ENCODE measurements at places on chromosomes 16 and 17.

DNA sequence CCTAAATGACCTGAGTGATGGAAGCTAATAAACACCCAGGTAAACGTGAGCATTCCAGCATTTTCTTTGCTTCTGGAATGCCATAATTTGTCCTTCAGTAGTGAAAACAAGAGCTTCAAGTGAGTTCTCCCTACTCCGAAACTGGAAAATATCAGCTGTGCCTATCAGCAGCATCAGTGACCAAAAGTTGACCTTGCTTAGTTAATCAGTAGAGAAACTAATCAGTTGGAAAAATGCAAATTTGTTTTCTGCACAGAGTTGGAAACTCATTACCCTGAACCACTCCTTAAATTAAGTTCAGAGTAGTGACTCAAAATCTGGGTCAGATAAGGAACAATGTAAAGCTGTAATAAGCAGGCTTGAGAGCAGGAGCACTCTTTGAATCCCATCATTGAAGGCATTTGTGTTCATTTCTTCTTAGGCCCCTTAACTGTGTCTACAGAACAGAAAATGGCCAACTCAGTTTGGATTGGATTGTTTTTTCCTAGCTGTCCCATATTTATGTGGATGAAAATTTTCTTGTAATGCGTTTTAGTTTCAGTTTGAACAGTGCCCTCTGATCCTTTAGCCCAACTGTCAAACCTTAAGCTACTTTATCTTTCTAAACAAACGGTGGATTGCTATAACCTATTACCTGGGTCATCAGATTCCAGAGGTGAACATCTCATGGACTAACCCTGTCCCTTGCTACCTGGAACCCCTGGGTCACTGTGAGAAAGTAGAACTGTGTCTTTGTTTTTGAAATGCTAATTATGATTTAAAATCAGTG lies 290.4 kb downstream of the TOX3 start:
- DNase-seq = no peak

- no peak for DNase-seq
These were observed 98.8 kb upstream of the MED13 start for GRCh38 chr17:62163847-62164246.

- no peak for DNase-seq
These were observed 975 bp downstream of the CFAP20 start for GRCh38 chr16:58128181-58128631.

DNA sequence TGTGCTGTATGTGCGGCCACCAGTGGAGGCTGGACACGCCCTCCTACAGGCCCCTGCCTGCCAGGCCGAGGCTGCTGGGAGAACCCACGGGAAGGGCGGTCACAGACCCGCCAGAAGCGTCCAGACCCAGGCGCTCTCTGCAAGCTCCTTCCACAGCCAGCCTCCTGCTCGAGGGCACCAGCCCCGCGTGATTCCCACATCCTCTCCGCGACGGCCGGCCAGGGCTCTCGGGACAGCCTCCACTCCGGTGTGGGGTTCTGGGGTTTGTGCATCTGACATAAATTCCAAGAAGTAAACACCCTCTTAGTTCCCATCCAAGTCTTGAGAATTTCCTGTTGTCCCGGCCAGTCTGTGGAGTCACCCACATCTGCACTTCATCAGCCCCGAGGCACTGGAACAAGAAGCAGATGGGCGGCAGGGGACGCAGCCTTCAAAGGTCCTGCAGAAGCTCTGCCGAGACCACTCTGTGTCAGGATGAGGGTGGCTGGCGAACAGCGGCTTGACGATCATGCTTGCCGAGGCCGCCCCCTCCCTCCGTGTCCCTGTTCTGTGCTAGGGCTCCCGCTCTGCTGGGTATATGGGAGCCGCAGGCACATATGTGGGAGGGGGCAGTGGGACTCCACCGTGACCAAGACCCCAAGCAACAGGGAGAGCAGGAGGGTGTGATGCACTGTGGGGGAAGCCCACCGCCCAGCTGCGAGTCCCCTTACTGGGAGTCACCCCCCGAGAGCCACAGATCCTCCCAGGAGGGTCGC lies 2.4 kb upstream of the TMEM204 start:
- DNase-seq = no peak

GRCh38 chr16:65950211-65950610 lies 416.3 kb upstream of the CDH5 start:
- DNase-seq = no peak

DNA sequence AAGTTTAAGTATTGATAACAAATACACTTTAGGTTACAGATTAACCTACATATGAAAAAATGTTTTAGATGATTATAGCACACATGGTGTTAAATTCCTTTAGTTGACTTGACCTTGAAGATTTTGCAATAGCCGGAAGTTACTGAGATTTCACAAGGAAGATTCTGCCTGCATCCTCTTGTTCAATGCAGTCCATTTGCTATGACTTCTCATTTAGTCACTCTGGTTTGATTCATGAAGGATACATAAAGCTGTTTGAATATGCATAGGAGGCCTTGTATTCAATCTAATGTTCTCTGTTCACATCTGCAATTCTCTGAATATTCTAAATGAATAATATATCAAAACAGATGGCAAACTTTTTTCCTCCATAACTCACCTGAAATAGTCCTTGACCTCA lies 870.2 kb upstream of the GOT2 start:
- DNase-seq = no peak

GRCh38 chr17:76416899-76417298 lies 32.5 kb downstream of the SPHK1 start:
- DNase-seq = no peak

- no peak for DNase-seq
These were observed 84.6 kb downstream of the N4BP1 start for GRCh38 chr16:48525201-48526057.

- no peak for DNase-seq
These were observed 60.2 kb upstream of the ZNF469 start for GRCh38 chr16:88322500-88322970.

- DNase-seq = no peak
These were observed 41.7 kb downstream of the ANKRD11 start for GRCh38 chr16:89448656-89449055.

DNA sequence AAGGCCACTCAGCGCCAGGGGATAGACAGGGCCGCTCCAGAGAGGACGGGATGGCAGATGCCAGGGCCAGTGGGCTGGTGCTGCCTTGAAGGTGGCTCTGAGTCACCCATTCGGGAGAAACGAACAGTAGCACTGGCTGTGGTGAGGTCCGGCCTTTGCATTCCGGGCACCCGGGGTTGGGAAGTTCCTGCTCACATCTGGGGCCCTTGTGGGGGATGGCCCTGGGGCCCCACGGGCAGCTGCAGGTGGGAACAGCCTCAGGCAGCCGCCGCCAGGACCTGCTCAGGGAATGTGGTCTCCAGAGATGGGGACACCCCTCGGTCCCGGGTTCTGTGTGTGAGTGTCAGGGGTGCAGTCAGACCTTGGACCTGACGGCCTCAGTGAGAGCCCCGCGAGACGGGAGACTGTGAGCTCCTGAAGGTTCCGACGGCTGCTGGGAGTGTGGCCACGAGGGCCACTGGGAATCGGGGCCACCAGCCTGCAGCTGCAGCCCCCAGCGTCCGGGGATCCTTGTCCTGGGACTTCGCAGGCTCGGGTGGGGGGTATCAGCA lies 1.4 kb downstream of the CBFA2T3 start:
- peak; percentile 17 for DNase-seq

- no peak for DNase-seq
These were observed 315.6 kb downstream of the HS3ST3B1 start for GRCh38 chr17:14616528-14616927.

- DNase-seq = no peak
These were observed 77.1 kb downstream of the ELAC2 start for GRCh38 chr17:12940699-12941098.

DNA sequence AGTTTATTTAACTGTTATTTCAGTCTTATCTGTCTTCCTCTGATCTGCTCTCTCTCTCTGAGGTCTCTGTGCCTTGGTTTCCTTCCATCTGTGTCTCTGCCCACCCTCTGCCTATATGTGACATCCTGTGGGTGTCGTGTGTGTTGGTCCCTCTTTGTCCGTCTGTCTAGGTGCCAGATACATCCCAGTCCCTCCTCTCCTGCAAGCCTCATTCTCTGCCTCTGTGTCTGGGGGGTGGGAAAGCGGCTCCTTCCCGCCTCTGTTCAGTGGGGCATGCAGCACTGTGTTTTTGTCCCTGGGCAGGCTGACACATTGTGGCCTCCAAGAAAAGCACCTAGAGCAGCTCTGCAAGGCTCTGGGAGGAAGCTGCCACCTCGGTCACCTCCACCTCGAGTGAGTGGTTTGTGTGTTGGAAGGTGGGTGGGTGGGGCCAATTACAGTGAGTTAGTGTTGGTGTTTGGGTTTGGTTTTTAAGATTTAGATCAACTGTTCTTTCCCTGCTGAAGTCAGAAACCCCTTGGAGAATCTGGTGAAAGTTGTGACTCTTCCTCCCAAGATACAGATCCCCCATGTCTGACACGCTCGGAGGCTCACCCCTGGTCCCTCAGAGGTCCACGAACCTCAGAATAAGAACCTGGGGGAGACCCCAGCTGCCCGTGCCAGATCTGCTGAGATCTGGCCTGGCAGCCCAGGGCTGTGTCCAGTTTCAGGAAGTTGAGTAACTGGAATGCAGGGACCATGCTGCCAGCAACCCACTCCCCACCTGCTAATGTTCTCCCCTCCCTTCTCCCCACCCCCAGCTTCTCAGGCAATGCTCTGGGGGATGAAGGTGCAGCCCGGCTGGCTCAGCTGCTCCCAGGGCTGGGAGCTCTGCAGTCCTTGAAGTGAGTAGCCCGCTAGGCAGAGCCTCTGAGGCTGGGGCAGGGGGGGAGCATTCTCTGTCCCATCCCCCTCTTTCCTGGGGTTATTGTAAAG lies 50.9 kb upstream of the CPNE2 start:
- peak; percentile 78 for DNase-seq

DNA sequence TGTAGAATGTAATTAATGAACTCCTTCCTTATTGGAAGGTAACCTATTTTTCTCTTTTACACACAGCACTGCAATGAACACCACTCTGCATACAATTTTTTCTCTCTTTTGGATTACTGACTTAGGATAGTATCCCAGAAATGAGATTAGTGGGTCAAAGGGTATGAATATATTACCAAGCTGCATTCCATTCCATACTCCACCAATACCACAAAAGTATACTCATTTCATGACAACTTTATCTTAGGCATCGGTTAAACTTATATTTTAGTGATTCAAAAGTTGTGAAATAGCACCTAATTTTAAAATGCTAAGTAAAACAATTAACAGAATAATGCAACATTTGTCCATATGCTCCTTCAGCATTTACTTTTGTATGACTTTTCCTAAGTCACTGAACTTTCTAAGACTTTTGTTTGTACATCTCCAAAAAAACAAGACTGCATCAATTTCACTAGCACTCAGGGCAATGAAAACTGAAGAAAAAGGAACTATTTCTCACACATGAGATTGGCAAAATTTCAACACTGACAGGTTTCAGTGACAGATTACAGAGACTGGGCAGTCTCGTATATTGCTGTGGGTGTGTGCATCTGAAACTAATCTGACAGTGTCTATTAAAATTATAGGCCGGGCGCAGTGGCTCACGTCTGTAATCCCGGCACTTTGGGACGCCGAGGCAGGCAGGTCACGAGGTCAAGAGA lies 32.1 kb downstream of the HELZ start:
- no peak for DNase-seq

DNA sequence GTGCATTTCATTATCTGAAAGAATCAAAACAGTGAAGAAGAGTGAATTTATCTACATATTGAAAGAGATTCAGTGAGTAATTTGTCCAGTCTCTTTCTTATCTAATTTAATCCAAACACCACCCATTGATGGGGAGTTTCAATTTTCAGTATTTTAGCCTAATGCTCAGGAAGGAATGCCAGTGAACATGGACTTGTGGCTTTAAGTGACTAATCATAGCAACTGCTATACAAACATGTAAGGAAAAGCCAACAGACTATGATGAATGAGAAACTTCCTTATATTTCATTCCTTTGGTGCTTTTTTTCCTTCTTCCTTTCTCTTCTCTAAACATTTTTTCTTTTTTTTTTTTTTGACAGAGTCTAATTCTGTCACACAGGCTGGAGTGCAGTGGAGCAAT lies 885.8 kb downstream of the KCNJ2 start:
- no peak for DNase-seq

GRCh38 chr16:52563767-52564611 lies 17.0 kb upstream of the TOX3 start:
- DNase-seq = no peak

- DNase-seq = no peak
These were observed 7.1 kb upstream of the RHBDL3 start for GRCh38 chr17:32258383-32259140.

DNA sequence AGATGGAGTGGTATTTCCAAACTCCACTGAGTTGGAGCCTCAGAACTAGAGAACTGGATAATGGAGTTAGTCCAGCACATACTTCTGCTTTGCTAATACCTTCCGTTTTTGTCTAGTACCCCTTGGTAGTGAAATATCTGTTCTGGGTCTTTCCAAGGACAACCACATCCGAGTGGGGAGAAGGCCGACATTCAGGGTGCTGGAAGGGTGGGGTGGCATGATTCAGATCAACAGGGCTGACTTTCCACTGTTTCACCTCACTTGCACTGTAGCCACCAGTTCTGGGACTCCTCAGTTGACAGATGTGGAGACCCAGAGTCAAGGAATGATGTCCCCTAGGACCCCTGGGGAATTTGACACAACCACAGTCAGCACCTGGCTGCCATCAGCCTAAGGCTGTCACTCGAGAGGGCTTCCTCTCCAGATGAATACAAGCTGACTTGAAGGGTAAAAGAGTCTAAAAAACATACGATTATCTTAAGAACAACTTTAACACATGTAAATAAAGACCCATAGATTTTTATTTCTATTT lies 84.8 kb upstream of the HNF1B start:
- no peak for DNase-seq

- peak; percentile 77 for DNase-seq
These were observed 76.0 kb downstream of the METRNL start for GRCh38 chr17:83155128-83156121.

DNA sequence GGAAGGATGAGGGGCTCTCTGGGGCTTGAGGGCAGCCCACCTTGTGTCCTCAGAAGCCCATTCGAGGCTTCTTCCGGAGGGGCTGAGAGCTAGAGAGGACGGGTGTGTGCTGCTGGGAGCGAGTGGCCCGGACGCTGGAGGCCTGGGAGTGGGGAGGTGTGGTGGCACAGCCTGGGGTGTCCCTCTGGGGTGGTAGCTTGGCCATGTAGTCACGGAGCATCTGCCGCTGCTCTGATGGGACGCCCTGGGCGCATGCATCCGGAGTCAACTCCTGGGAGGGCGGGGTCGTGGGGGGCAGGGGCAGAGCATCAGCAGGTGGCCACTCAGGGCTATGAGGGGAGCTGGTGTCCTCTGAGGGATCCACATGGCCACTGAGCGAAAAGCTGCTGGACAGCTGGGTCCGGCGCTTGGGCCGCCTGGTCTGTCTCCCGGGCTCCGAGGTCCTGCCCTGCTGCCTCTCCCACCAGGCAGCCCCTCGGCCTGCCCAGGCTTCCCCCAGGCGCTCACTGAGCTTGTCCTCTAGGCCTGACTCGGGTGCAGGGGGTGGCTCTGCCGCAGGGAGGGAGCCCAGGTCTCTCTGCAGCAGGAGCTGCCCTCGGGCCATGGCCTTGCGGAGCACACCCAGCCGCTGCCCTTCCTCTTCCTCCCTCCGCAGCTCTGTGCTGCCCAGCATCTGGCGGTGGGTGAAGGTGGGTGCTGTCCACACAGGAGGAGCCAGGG lies 7.8 kb downstream of the TAF1C start:
- DNase-seq = no peak

- no peak for DNase-seq
These were observed 80.5 kb downstream of the TEX14 start for GRCh38 chr17:58611331-58611730.

GRCh38 chr16:11742093-11742535 lies 543 bp downstream of the TXNDC11 start:
- no peak for DNase-seq

- DNase-seq = no peak
These were observed 12.6 kb downstream of the UTS2R start for GRCh38 chr17:82384051-82384729.

GRCh38 chr16:51825779-51826178 lies 674.7 kb upstream of the SALL1 start:
- no peak for DNase-seq

Data from CD4-positive, alpha-beta T cell treated with Interferon gamma for 1 hour (primary cell).